ENCODE measurements at places on chromosomes 4 and X.

- no peak for DNase-seq
Measured at GRCh38 chrX:155216940-155217440, 730 bp downstream of the VBP1 start.

DNA sequence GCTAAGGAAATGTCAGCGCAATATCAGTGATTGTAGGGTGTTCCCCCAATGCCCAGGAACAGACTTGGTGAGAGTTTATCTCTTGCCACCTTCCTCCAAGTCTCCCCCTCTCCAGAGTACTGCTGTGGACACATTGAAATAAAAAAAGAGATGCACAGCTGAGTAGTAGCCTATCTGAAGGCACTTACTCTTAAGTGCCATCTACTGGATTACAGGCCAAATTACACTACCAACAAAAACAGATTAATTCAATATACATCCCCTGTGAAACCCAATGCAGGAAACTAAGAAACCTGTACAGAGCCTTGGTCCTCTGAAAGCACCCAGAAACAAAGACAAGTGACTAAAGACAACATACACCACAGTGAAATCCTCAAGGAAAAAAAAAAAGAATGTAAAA lies 460.3 kb downstream of the ZIC3 start:
- DNase-seq: no peak

- DNase-seq: no peak
Measured at GRCh38 chrX:101595739-101596419, 21.9 kb downstream of the ARMCX6 start.

DNA sequence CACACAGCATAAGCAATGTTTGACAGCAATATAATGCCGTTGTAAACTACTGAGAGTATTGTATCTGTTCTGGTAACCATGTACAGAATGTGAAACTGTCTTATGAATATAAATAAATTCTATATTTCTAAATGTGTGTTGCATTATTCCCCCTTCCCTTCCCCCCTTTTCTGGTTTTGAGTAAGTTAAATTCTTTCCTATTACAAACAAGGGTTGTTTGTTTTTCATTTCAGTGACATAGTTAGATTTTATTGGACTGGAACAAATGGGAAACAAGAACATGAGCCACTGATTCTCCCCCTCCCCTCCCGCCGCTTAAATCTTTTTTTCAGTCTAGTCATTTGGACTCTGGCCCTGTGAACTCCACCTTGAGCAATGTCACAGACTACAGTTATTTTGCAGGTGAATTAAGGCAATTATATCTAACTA lies 69.8 kb downstream of the GPAT3 start:
- no peak for DNase-seq

- DNase-seq: no peak
Measured at GRCh38 chrX:112851161-112851779, 10.6 kb upstream of the AMOT start.

- no peak for DNase-seq
Measured at GRCh38 chr4:22389240-22389870, 126.5 kb downstream of the ADGRA3 start.

DNA sequence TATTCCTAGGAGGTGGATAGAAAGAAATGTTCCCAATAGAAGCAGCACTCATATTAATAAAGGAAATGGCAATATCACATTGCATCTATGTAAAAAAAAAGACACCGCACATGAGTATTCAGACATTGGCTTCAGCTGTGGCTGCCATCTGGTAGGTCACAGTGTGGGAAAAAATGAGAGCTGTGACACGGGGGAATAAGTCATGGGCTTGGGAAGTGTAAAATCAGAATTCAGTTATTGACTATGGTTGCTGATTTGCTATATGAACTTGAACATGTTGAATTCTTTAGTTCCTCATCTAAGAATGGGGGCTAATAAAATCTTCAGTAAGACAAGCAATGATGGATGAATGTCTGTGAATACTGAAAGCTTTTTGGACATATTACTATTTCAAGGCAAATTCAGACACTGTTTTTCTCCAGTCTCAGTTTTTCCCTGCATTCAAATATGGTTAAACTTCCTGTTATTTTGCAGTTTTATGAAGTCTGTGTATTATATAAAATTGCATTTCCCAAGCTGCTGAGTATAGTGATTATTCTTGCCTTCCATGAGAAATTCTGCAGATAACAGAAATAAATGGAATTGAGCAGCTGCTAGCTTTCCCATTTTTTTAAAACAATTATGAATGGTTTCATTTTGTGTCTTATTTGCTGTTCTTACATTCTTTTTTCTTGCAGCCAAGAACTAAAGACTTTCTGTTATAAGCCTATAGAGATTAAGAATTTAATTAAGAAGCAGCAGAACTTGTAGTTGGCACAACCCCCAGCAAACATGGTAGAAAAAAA lies 221.0 kb downstream of the ANKRD50 start:
- no peak for DNase-seq

GRCh38 chrX:107700317-107700774 lies 72.0 kb downstream of the PRPS1 start:
- no peak for DNase-seq

DNA sequence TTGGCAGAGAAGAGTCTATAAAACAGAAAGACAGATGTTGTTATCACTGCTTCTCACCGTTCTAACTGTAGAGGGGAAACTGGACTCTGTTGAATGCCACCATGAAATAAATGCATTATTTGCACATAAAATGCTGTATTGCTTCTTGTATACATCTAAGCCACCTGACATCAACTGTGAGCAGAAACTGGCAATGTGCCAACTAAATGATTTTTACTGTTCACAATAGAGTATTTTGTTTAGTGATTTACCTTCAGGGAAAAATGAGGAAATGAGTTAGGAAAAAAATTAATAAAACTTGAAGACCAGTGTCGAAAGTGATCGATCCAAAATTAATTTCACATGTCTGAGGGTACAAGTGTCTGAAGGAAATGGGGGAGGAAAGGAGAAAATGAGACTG lies 65.9 kb upstream of the TNIP3 start:
- no peak for DNase-seq

GRCh38 chr4:92060333-92060732 lies 243.4 kb upstream of the GRID2 start:
- DNase-seq: no peak

DNA sequence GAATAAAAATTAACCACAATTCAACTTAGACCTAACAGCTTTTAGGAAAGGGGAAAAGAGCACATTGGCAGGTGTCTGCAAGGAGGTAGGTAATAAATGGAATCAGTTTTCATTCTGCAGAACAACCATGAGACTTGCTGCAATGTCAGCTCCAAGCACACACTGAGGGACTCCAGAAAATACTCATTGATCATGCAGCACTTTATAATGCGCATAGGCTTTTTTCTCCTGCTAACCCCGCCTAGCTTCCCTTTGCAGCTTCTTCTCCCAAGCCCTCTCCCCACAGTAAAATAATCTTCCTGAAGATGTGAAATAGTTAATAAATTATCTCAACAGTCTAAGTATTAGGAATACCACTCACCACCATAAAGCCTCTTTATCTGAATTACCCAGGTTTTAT lies 36.9 kb downstream of the ANKRD17 start:
- DNase-seq: no peak

DNA sequence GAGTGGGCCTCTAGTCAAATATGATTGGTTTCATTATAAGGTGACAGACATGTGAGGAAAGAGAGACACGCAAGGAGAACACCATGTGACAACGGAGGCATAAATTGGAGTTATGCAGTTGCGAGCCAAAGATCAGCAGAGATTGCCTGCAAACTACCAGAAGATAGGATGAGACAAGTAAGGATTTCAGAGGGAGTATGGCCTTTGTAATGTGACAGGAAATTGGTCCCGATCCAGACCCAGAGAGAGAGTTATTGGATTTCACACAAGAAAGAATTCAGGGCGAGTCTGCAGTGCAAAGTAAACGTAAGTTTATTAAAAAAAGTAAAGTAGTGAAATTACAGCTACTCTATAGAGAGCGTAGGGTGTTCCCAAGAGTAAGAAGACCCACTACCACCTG lies 35.7 kb upstream of the NDST4 start:
- no peak for DNase-seq

- no peak for DNase-seq
Measured at GRCh38 chr4:40402556-40402955, 67.4 kb downstream of the CHRNA9 start.

- DNase-seq: no peak
Measured at GRCh38 chrX:154599531-154599930, 14.6 kb downstream of the CTAG1A start.

DNA sequence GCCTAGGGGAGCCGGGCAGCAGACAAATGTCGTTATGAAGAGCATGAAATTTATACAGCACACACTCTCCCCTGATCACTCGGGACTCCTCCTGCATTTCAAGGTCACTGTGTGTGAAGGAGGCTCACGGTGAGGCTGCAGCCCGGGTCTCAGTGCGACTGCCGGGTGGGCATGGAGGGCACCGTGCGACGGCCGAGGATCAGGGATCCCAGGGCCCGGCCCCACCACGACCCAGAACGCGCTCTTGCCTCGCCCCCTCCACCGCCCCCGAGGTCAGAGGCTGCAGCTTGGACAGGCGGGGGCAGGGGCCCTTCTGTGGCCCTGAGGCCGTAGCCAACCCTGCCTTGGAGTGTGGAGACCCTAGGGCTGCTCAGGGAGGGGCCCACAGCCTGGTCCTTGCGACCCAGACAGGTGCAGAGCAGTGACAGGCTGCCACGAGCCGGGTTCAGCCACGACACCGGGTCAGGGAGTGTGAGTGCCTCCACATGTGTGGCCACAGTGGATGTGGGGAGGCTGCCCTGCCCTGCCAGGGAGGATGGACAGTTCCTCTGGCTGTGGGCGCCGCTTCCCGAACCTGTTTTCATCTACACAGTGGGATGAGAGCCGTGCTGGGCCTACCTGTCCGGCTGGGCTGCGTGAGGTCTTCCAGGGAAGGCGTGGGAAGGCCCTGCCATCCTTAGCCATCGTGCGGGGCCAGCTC lies 89.3 kb upstream of the NKX1-1 start:
- DNase-seq: no peak

- DNase-seq: no peak
Measured at GRCh38 chrX:39161611-39162255, 360.5 kb downstream of the MID1IP1 start.

DNA sequence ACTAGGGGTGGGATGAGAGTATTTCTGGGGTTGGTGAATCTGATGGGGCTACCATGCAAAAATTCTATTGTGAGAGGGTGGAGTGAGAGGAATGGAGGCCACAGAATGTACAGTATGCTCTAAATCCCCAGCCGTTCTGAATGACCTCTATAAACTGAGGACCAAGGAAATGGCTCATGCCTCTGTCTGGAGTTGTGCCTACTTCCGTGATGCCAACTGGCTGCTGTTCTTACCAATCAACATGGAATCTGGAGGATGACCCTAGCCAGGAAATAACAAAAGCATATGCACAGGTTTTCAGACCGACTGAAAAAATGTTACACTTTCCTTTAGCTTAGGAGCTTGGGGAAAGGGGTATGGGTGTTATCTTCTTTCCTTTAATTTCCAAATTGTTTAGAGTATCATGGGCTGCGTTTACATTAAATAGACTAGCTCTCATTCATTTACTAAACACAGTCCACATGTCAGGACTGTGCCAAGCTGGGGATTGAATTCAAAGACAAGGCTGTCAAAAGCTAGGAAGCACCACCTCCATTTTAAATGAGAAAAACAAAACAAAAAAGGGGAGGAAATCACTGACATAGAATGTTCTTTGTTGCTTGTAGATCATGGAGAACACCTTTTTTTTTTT lies 20.2 kb upstream of the CCKAR start:
- DNase-seq: no peak

GRCh38 chr4:53935780-53936179 lies 128.6 kb downstream of the CHIC2 start:
- DNase-seq: no peak

GRCh38 chr4:133801883-133802282 lies 399.7 kb downstream of the PABPC4L start:
- no peak for DNase-seq

- no peak for DNase-seq
Measured at GRCh38 chrX:26914232-26914631, 548.9 kb downstream of the PPP4R3C start.

GRCh38 chr4:112813790-112814189 lies 176.8 kb downstream of the LARP7 start:
- DNase-seq: no peak
